ENCODE measurements at places on chromosomes 12 and 14.

- no peak overlapping the region for H3K27ac ChIP-seq
- no peak for DNase-seq
- no peaks in the 10 kb centered on the region for H3K4me1 ChIP-seq
- no peaks in the 10 kb centered on the region for H3K27me3 ChIP-seq
Observed at GRCh38 chr12:3662521-3662921, 90.4 kb downstream of the CRACR2A start.

- no peak overlapping the region for H3K4me3 ChIP-seq
- H3K27me3 ChIP-seq: no peaks in the 10 kb centered on the region
- H3K27ac ChIP-seq: no peak overlapping the region
- no peaks in the 10 kb centered on the region for H3K36me3 ChIP-seq
- no peaks in the 10 kb centered on the region for H3K4me1 ChIP-seq
Observed at GRCh38 chr14:27370074-27370473, 772.2 kb upstream of the NOVA1 start.

GRCh38 chr12:5403411-5403810, 28.5 kb upstream of the NTF3 start:
- H3K27me3 ChIP-seq: no peaks in the 10 kb centered on the region
- H3K27ac ChIP-seq: no peak overlapping the region
- H3K4me1 ChIP-seq: no peaks in the 10 kb centered on the region
- H3K36me3 ChIP-seq: no peaks in the 10 kb centered on the region
- H3K4me3 ChIP-seq: no peak overlapping the region
- DNase-seq: no peak

GRCh38 chr12:102956738-102957327, 641 bp upstream of the ASCL1 start:
- H3K4me3 ChIP-seq: no peak overlapping the region
- no peaks in the 10 kb centered on the region for H3K36me3 ChIP-seq
- H3K27me3 ChIP-seq: peaks cover 2% of the 10 kb centered on the region
- peaks cover 14% of the 10 kb centered on the region for H3K4me1 ChIP-seq
- no peak overlapping the region for H3K27ac ChIP-seq

DNA sequence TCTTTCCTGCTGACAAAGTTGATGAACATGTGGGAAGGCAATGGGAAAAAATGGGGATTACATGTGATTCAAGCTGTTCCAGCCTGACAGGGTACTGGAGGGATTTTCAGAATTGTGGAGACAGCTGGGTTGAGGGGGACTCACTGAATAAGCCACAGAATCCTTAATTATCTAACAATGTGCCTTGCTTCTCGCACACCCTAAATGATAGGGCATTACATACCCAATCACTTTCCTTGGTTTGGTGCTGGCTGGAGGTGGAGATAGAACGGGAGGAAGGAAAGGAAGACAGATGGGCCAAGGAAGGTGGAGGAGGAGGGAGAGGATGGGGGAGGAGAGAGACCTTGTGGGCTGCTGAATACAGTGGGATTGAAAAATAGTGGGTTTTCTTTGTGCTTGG, 20.7 kb downstream of the PELI2 start:
- no peaks in the 10 kb centered on the region for H3K36me3 ChIP-seq
- no peak overlapping the region for H3K27ac ChIP-seq
- H3K4me3 ChIP-seq: no peak overlapping the region
- peaks cover 8% of the 10 kb centered on the region for H3K27me3 ChIP-seq
- H3K4me1 ChIP-seq: no peaks in the 10 kb centered on the region
- no peak for DNase-seq

DNA sequence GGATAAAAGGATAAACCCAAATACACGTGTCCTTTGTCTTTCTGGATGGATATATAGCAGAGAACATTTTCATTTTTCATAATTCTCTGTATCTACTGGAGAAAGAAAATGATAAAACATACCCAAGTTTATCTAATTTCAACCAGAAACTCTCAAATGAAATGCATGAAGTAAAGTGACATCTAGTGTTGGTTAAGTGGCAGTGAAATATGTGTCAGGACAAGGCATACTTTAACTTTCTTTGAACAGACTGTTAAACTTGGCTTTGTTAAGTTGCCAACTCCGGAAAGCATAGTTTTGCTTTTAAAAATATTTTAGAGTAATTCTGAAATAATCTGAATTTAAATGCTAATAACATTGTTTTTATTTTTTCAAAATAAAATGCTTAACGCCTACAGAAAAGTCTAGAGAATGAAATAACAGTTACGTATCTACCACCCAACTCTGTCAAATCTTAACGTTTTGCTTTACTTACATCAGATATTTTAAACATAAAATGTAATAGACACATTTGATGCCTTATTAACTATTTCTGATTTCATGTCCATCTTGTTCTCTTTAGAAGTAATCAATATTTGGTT, 25.2 kb upstream of the NTN4 start:
- H3K27me3 ChIP-seq: no peaks in the 10 kb centered on the region
- H3K4me3 ChIP-seq: no peak overlapping the region
- H3K36me3 ChIP-seq: no peaks in the 10 kb centered on the region
- H3K27ac ChIP-seq: no peak overlapping the region

GRCh38 chr12:93247313-93247991, 130.3 kb upstream of the NUDT4 start:
- no peak overlapping the region for H3K27ac ChIP-seq
- no peaks in the 10 kb centered on the region for H3K4me1 ChIP-seq
- DNase-seq: no peak
- H3K4me3 ChIP-seq: no peak overlapping the region
- no peaks in the 10 kb centered on the region for H3K36me3 ChIP-seq

DNA sequence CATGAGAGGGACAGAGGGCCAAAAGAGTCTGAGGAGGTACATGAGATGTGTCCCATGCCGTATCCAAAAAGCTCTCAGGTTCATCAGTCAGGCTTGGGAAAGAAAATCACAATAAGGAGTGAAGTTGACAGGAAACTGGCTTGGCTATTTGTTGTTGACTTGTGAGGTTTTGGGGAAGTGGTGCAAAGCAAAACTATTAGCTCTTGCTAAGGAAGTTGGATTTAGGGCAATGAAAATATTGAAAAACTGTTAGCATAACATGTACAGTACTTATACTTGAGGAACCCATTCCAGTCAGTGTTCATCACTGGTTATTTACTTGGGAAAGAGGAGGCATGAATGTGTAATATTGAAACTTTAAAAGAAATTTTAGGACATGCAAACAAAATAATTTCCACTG, 145.9 kb downstream of the DUSP6 start:
- H3K27ac ChIP-seq: no peak overlapping the region
- H3K4me1 ChIP-seq: peaks cover 12% of the 10 kb centered on the region
- no peaks in the 10 kb centered on the region for H3K27me3 ChIP-seq
